Uterus (tissue), 4 donors: ENCODE measurements at places on chromosomes 6 and 20. TPM values are rescaled to one million over a fixed set of nuclear protein-coding genes. Genes with fewer than 3 reads are reported as not detected.

Gene OVOL2
- total RNA-seq = not detected

Gene ABHD16B
- total RNA-seq = not detected

Gene SLC22A23
- 12.6 TPM for total RNA-seq

Gene BFSP1
- 3.3 TPM for total RNA-seq

Gene BPIFB4
- total RNA-seq = not detected

Gene TSPO2
- total RNA-seq = not detected

Gene MYBL2
- not detected for total RNA-seq

Gene PCNA
- 112 TPM for total RNA-seq
